ENCODE measurements at places on chromosomes 1 and 21.
A peak's percentile ranks its signal among the peaks of the same experiment; 100 is the strongest.

DNA sequence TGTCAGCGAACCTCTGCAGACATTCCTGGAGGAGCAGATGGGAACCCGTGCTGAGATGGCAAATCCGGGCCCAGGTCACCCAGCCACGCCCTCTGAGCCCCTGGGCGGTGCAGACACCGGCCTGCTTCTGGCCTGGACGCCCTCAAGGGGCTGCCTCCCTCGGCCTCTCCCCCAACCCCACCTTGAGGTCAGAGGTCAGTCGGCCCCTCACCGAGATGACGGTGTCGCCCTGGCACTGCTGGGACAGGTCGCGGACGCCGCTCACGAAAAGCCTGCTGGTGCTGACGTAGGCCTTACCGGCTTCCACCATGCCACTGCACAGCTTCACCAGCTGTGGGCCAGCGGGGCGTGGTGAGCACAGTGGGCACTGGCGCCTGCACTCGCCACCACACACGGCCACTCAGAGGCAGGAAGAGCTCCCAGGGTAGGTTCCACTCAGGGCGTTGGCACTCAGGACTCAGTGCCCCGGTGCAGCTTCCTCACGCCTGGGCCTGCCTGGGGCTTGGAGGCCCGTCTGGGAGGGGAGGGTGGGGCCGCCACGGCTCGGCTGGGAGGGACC, 4.7 kb downstream of the ACAP3 start:
- DNase-seq, result no peak

DNA sequence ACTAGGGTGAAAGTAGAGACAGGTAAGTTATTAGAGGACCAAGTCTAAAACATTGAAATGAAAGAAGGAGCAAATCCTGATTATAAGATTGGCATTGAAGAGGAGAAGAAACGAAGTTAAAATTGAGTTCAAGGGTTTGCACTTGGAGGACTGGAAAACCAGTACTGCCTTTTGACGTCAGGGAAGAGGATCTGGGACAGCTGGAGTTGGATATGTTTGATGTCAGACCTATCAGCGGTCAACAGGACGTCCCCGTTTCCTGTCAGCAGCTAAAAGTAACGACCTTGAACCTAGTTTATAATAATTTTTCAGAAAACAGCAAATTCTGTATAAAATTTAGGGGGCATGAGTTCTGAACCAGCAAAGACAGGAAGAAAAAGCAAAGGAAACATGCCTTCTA, 1.2 kb upstream of the NID1 start:
- no peak for DNase-seq

- DNase-seq, result peak; percentile 1
These were observed 120.9 kb upstream of the COL6A1 start for GRCh38 chr21:45860493-45861155.

- no peak for DNase-seq
These were observed 10.4 kb downstream of the RBBP5 start for GRCh38 chr1:205111354-205111753.

GRCh38 chr1:221827307-221827642, 85.4 kb upstream of the DUSP10 start:
- no peak for DNase-seq

DNA sequence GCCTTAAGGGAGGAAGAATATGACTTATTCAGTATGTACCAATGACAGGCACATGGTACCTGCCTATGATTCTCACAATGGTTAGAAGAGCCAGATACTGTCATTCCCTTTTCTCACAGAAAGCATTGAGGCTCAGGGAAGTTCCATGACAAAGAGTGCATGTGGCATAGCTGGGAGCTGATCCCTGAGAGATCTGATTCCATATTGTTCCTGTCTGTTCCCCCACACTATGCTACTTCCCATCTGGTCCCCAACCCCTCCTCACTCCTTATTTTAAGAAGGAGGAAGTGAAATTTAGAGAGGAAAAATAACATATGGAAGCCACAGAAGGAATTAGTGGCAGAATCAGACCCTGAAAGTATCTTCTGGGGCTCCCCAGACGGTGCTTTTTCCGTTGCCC, 500.0 kb downstream of the PLPP3 start:
- no peak for DNase-seq

DNA sequence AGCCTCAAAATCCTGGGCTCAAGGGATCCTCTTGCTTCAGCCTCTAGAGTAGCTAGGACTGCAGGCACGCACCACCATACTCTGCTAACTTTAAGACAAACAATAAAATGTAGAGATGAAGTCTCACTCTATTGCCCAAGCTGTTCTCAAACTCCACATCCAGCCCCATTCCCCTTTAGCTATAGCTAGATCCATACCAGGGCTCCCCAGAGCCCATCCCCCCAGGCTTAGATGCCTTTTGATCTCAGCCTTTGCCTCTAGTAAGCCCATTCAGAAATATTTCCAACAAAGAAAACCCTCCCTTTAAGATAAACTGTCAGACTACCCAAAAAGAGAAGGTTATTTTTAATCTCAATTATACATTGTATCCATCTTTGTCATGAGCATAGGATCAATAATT, 325.4 kb downstream of the CHRM3 start:
- no peak for DNase-seq

GRCh38 chr1:244919320-244920282, 55.3 kb upstream of the HNRNPU start:
- no peak for DNase-seq

DNA sequence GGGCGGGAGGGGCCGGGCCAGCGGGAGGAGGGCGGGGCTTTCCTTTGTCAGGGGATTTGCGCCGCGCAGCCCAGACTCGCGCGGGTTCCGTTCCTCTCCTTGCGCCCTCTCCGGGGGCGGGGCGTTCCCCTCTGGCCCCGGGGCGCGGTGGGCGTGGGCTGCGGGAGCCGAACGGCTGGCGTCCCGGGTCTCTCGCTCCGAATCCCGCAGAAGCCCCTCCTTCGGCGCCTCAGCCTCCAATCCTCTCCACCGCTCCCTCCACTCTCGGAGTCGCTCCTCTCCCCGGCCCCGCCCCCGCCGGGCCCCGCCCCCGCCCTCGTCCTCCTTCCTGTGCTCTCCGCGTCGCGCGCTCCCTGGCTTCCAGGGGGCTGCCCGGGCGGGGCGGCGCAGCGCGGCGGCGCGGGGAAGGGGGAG, 82.8 kb upstream of the BMP8A start:
- DNase-seq, result peak; percentile 97

DNA sequence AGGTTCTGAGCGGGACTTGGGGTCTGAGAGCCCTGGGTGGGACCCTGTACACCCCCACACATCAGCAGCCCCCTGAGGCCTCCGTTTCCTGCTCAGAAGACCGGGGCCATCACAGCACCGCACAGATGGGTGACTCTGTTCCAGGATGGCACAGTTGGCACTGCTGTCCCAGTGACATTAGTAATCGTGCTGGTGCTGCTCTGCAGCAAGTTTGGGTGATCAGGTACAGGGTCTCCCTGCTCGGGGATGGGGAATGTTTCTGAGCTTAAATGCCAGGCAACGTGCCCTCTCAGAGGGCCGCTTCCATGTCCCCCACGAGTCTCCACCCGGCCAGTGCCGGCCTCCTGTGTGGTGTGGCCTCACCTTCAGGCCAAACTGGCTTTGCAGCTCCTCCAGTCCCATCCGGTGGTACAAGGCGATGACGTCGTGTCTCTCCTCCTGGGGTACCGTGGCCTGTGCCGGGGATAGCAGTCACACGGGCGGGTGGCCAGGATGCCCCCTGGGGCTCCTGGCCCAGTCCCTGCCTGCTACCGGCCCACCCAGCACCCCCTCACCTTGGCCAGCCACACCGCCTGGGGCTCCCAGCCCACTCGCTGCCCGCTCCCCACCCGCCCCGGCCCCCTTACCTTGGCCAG, 17.1 kb downstream of the PRXL2B start:
- peak; percentile 7 for DNase-seq
